Stimulated activated naive B cell treated with anti-CD40 and anti-IgM and Interleukin-4, amounts not matched to agents 10 μg/mL and 1 μg/mL and 100 μg/mL, for 72 hours (primary cell): ENCODE measurements at places on chromosomes 3 and 15.

DNA sequence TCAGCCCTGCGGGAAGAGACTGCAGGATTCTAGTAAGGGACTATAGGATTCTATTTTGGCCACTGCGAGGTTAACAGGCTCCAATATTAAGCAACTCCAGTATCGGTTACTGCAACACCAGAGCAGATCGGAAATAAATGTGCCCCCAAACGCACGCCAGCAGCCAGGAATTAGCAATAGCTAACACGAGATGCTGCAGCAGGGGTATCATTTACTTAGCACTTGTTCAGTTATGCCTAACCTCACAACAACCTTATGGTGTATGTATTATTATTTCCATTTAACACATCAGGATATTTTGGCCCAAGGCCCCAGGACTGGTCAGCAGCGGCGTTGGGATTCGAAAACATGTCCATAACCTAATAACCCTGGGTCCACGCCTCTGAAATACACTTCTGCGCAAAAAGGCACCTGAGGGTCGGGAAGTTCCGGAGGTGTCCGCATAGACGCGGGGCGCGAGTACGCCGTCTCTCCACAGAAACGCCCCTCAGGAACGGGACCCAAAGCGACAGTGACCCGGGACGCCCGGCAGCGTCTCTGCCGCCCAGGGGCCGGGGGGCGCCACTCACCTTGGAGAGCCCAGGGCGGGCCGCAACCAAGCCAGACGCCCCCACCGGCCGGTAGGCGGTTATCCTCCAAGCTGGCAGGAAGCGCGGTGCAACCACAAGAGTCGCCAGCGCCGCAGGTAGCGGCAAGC is 681 bp downstream of the PIK3CB start:
- DNase-seq: no peak

- no peak for DNase-seq
These were observed 140.4 kb downstream of the SLC9A9 start for GRCh38 chr3:143707848-143708247.

DNA sequence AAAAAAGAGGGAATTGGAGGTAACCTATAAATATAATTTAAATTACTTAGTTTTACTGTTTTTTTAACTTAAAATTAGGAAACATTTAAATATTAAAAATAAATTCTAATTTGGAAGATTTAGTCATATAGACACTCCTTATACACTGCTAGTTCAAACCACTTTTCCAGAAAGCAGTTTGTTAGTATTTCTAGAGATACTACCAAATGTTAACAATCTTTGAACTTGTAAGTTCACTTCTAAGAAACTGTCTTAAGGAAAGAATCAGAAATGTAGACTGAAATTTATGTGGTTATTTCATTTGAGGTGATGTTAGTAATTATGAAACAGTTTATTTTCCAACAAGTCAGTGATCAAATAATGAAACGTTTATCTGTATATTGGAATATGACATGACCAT is 22.7 kb downstream of the CTDSPL2 start:
- DNase-seq: no peak

- no peak for DNase-seq
These were observed 156.3 kb downstream of the MTHFS start for GRCh38 chr15:79740561-79740960.

DNA sequence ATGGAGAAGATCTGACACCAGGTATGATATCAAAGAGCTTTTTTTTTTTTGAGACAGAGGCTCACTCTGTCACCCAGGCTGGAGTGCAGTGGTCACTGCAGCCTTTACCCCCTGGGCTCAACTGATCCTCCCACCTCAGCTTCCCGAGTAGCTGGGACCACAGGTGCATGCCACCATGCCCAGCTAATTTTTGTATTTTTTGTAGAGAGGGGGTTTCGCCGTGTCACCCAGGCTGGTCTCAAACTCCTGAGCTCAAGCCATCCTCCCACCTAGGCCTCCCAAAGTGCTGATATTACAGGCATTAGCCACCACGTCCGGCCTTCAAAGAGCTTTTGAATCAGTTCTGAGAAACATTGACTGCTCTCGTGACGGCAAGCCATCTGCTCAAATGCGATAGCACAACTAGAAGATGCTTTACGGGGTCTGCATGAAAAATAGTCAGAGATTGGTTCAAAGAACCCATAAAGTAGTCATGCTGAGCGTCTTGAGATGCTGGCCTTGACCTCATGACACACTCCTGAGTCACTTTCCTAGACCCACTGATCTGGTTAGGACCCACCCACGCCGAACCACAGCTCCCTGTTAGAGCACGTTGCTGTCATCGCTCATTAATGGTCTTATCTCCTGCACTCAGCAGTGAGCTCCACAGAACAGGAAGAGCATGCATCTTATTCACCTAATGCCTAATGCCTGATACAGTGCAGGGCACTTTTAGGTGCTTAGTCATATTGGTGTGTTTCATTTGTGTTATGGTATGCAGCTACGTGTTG is 57.0 kb upstream of the NR2F2 start:
- DNase-seq: no peak

DNA sequence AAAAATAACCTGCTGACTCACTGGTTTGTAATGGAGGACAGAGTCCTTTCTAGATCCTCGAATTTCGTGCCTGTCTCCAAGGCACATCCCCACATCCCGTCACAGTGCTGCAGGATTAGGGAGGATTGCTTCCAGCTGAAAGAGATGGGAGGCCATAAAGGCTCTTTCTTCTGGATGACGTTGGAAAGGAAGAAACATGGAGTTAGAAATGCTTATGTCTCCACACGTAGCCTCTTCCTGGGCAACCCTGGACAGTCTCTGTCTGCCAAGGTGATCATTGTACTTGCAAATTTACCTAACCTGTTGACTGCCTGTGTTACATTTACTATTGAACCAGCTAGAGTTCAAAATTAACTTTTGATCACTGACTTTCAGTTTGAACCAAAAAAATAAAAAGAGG is 27.6 kb upstream of the VILL start:
- no peak for DNase-seq

DNA sequence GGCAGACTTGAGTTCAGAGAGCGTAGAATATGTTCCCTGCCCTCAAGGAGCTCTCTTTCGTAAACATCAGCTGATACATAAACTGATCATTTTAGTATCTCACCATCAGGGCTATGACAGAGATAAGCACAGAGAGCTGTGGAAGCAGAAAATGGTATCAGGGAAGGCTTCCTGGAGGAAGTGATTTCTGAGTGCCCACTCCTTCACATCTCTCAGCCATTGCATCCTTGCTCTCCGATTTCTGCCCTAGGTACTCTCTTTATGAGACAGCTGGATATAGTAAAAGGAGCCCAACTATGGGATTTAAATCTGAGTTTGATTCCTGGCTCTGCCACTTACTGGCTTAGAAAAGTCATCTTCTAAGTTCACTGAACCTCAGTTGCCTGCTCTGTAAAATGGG is 9.1 kb upstream of the AP2M1 start:
- DNase-seq: no peak
